PC-3 (cell line): ENCODE measurements at places on chromosomes 16 and 17. TPM values are rescaled to one million over a fixed set of nuclear protein-coding genes. Genes with fewer than 3 reads are reported as not detected.
A peak's percentile ranks its signal among the peaks of the same experiment; 100 is the strongest.

The ENPP7 gene
- not detected in 2 replicates for total RNA-seq

The OSGIN1 gene
- 6.6 and 9.8 TPM in 2 replicates for total RNA-seq

The KCNJ18 gene
- 0.12 and 0.51 TPM in 2 replicates for total RNA-seq

The PPP1R27 gene
- not detected in 2 replicates for total RNA-seq

The KRT10 gene
- 18.3 and 24.8 TPM in 2 replicates for total RNA-seq

The IKZF3 gene
- under 0.01 TPM in 1 of 2 replicates, not detected in the other for total RNA-seq

The KREMEN2 gene
- 3.6 and 7.1 TPM in 2 replicates for total RNA-seq

The AKAP10 gene
- total RNA-seq = 18.6 and 23.3 TPM in 2 replicates

The TBC1D3L gene
- 4.8 and 5.4 TPM in 2 replicates for total RNA-seq

DNA sequence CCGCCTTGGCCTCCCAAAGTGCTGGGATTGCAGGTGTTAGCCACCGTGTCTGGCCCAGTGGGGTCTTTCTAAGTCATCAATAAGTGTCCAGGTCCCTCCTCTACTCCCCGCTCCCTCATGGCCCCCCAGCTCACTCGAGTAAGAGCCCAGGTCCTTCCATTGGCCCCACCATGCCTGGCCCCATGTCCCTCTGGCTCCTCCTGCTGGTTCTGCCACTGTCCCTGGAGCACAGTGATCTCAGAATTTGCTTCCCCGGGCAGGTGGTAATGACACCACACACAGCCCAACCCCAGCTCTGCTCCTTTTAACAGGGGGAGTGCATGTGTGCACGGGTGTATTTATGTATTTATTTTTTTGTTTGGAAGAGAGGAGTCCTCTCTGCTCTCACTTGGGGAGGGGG, 19.6 kb downstream of the MGAT5B start:
- peak; percentile 27 for DNase-seq
- H3K36me3 ChIP-seq = no peaks in the 10 kb centered on the region
- H3K27me3 ChIP-seq = no peaks in the 10 kb centered on the region
- no peaks in the 10 kb centered on the region for H3K4me1 ChIP-seq

- H3K4me1 ChIP-seq = peaks cover 20% of the 10 kb centered on the region
- peak overlapping the region; percentile 54 for H3K27ac ChIP-seq
- peak overlapping the region; percentile 93 for H3K4me3 ChIP-seq
Measured at GRCh38 chr17:28716740-28717577, 709 bp downstream of the RAB34 start.

DNA sequence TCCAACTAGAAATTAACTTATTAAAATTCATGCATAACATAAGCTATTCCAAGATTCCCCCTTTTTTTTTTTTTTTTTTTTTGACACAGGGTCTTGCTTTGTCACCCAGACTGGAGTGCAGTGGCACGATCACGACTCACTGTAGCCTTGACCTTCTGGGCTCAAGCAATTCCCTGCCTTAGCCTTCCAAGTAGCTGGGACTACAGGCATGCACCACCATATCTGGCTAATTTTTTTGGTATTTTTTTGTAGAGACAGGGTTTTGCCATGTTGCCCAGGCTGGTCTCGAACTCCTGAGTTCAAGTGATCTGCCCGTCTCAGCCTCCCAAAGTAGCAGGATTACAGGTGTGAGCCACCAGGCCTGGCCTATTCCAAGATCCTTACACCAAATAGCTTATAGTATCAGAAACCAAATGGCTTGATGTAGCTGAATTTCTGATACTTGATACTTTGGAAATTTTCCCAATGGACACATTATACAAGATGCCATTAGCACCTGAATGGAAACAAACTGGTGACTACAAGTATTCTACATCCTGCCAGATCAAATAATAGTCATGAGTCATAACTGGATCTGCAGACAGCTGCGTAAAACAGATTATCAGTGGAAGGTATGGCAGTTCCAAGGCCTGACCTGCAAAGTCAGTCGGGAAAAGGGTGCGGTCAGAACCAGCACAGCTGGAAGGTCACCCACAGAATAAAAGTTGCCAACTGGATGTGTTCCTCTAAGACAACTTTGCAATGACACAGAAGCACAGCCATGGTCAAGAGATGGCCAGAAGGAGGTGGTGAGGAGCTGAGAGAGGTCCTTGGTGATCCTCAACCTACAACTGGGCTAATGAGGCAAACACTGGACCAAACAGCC, 14.5 kb downstream of the TUBG1 start:
- DNase-seq = peak; percentile 91
- H3K36me3 ChIP-seq = no peaks in the 10 kb centered on the region

DNA sequence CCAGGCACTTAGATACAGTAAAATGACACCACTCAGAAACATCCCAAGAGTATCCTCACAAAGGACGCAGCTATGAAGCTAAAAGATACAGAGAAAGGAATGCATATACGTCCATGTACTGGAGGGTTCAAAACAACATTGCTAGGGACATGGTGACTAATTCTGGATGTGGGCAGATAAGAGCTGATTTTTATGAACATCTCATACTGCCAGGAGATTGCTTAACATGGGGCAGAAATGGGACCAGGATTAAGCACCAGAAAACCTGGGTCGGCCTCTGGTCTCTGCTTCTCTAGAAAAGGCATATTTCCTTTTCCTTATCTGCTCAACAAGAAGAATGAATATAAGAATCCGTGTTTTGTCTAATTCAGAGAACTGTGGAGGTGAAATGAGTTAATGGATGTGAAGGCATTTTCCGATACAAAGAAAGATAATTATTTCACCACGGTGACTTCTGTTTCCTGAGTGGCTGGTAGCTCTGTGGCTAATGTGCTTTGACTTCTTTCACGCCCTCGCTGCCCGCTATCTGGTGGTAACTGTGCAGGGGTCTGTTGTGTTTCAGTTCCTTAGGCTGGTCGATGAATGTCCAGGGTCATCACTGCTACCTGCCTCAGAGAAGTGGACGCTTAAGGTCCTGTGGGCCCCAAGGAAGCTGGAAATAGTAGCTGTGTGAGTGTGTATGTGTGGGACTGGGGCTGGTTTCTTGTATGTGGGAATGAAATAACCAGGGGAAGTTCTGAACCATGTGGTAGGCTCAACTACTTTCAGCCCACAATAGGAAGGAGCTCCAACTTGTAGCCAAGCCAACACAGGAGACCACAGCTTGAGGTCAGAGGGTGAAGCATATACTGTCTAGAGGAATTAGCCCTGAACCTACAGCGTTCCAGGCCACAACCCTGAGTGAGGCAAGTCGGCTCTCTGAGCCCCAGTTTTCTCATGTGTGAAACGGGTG, 15.8 kb upstream of the CCL5 start:
- H3K36me3 ChIP-seq = no peaks in the 10 kb centered on the region
- no peaks in the 10 kb centered on the region for H3K4me1 ChIP-seq
- H3K27ac ChIP-seq = no peak overlapping the region
- no peak for DNase-seq
- no peaks in the 10 kb centered on the region for H3K27me3 ChIP-seq

DNA sequence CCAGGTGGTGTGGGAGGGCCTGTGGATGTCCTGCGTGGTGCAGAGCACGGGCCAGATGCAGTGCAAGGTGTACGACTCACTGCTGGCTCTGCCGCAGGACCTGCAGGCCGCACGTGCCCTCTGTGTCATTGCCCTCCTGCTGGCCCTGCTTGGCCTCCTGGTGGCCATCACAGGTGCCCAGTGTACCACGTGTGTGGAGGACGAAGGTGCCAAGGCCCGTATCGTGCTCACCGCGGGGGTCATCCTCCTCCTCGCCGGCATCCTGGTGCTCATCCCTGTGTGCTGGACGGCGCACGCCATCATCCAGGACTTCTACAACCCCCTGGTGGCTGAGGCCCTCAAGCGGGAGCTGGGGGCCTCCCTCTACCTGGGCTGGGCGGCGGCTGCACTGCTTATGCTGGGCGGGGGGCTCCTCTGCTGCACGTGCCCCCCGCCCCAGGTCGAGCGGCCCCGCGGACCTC, 798 bp downstream of the CLDN9 start:
- H3K27me3 ChIP-seq = no peaks in the 10 kb centered on the region
- no peaks in the 10 kb centered on the region for H3K36me3 ChIP-seq
- H3K4me1 ChIP-seq = peaks cover 31% of the 10 kb centered on the region
- DNase-seq = peak; percentile 40

DNA sequence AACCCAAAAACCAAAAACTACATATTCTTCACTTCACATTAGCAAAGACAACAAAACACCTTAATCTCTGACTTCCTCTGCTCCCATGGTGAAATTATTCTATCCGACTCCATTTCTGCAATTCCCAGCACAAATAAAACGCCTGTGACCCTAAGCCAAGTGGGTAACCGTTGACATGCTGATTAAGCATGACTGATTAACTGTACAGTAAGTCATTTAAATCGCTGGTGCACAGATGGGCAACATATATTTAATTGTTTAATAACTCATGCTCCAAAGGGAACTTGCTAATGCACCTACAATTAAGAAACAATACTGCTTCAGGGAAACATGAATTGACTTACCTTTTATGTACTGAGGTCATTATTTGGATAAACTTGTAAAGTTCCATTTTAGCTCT, 436.7 kb downstream of the KIF2B start:
- H3K27me3 ChIP-seq = no peaks in the 10 kb centered on the region
- no peaks in the 10 kb centered on the region for H3K36me3 ChIP-seq
- H3K4me3 ChIP-seq = no peak overlapping the region
- no peak overlapping the region for H3K27ac ChIP-seq
- H3K4me1 ChIP-seq = no peaks in the 10 kb centered on the region
- DNase-seq = no peak

DNA sequence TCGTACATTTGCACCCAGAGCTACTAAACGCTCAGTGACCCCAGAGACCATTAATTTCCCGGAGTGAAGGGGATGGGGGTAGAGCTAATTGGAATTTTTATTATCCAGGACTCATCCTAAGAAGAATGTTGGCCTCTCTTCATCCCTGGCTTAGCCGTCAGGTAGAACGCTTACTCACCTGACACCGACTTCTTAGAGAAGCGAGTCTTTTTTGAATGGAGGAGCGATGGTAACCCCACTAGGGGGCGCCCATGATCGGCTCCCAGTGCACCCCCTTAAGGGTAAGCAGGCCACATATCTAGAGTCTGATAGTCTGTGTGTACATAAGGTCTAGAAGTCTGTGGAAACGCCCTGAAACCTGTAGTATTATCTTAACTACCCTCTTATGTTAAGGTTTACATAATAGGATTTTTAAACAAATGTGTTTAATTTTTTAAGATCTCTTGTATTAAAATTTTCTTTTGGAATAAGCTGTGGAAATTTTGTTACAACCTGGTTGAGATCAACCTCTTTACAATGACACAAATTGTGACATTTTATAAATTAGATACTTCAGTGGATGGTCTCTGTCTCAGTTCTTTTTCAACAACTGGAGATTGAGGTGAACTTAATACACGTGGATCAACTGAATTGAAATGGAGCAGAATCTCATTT, 229.8 kb downstream of the CPPED1 start:
- H3K4me1 ChIP-seq = no peaks in the 10 kb centered on the region
- no peak overlapping the region for H3K4me3 ChIP-seq
- H3K36me3 ChIP-seq = no peaks in the 10 kb centered on the region
- peak; percentile 61 for DNase-seq
- no peaks in the 10 kb centered on the region for H3K27me3 ChIP-seq

DNA sequence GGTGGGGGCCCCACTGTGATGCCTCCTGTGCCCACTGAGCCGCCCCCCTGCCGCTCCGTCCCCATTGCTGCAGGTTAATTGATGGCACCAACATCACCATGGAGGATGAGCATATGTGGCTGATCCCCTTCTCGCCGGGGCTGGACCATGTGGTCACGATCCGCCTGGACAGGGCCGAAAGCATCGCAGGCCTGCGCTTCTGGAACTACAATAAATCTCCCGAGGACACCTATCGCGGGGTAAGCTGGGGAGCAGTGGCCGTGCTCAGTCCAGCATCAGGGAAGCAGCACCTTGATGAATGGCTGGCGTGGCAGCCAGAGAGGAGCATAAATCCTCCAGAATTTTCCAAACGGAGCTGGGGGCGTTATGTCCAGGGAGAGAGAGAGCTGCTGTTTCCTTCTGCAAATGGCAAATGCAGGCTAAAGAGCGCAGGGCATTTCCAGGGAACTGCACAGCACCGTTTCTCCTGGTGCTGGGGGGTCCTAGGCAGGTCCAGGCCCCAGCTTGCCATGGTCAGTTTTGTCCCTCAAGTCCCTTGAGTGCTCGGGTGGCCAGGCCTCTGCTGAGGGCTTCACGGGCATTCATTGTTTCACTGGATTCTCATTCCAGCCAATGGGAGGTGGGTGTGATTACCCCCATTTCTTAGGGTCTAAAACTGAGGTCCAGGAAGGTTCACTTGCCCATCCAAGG, 216.4 kb downstream of the KATNIP start:
- no peak for DNase-seq
- no peaks in the 10 kb centered on the region for H3K27me3 ChIP-seq
- no peak overlapping the region for H3K4me3 ChIP-seq
- H3K27ac ChIP-seq = no peak overlapping the region
- no peaks in the 10 kb centered on the region for H3K4me1 ChIP-seq

GRCh38 chr16:73172973-73173709, 125.2 kb upstream of the ZFHX3 start:
- H3K4me1 ChIP-seq = peaks cover 13% of the 10 kb centered on the region
- H3K4me3 ChIP-seq = no peak overlapping the region
- H3K27me3 ChIP-seq = no peaks in the 10 kb centered on the region
- DNase-seq = no peak
- no peak overlapping the region for H3K27ac ChIP-seq

GRCh38 chr16:72924927-72925630, 122.8 kb downstream of the ZFHX3 start:
- no peak overlapping the region for H3K27ac ChIP-seq
- no peak overlapping the region for H3K4me3 ChIP-seq
- peak; percentile 22 for DNase-seq
- H3K27me3 ChIP-seq = no peaks in the 10 kb centered on the region

GRCh38 chr17:50269477-50270434, 4.5 kb upstream of the TMEM92 start:
- H3K27me3 ChIP-seq = no peaks in the 10 kb centered on the region
- H3K4me1 ChIP-seq = peaks cover 34% of the 10 kb centered on the region
- DNase-seq = peak; percentile 88
- H3K4me3 ChIP-seq = no peak overlapping the region

DNA sequence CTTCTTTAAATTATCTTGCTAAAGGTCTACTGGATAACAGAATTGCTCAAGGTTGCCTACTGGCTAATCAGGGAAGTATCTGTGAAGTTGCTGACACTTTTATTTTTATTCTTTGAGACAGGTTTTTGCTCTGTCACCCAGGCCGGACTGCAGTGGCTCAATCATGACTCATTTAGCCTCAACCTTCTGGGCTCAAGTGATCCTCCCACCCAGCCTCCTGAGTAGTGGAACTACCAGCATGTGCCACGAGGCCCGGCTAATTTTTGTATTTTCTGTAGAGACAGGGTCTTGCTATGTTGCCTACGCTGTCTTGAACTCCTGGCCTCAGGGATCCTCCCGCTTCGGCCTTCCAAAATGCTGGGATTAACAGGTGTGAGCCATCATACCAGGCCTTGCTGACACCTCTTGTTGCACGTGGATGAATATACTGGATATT, 43.1 kb downstream of the GLG1 start:
- DNase-seq = peak; percentile 47
- no peak overlapping the region for H3K27ac ChIP-seq
- H3K27me3 ChIP-seq = no peaks in the 10 kb centered on the region
- H3K36me3 ChIP-seq = no peaks in the 10 kb centered on the region
- no peak overlapping the region for H3K4me3 ChIP-seq
